ENCODE measurements at places on chromosomes 11 and 22. TPM values are rescaled to one million over a fixed set of nuclear protein-coding genes. Genes with fewer than 3 reads are reported as not detected.

DNA sequence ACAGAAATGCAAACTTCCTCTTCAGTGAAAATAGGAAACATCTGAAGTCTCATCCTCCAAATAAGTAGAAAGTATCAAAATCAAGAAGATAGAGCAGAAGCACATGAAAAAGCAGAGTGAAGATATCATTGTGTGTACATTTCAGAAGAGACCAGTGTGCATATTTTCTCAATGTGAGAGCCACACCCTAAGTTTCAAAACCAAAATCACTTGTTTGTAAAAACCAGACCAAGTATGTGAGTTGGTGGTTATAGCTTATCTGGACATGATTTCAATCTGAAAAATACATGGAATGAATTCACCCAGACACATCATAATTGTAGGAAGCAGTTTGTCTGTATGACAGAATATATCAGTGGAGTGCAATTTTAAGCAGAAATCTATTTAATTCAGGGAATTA lies 536.0 kb downstream of the JRKL start:
- no peak for DNase-seq

Gene OR6A2
- total RNA-seq, result not detected

- DNase-seq, result no peak
Observed at GRCh38 chr11:78869293-78869692, 294.6 kb upstream of the NARS2 start.

Gene FAM180B
- not detected for total RNA-seq

GRCh38 chr11:73399159-73399590 lies 23.0 kb downstream of the RELT start:
- DNase-seq, result no peak

GRCh38 chr11:87284306-87284705 lies 246.6 kb downstream of the TMEM135 start:
- no peak for DNase-seq

Gene CRYBB2
- total RNA-seq, result not detected

GRCh38 chr11:9853929-9854552 lies 190.2 kb downstream of the SWAP70 start:
- no peak for DNase-seq

- peak; percentile 38 for DNase-seq
Observed at GRCh38 chr11:86230179-86230804, 14.3 kb upstream of the EED start.

- peak; percentile 49 for DNase-seq
Observed at GRCh38 chr11:3037040-3037944, 19.9 kb downstream of the CARS1 start.

DNA sequence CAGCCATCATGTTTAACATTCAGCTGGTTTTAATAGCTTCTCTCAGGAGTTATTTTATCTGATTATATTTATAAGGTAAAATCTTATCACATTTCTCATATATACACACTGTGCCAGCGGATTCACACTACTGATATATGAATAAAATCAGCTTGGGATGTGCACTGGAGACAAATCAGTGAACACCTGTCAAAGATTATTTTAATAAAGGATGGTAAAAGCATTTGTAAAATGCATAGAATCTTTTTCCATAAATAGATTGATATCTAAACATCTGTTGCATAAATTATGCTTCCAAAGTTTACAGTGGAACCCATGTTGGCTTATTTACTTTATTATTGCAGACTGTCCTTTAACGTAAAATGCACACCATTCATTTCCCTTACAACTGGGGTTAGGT lies 1125.8 kb upstream of the CNTN5 start:
- DNase-seq, result no peak

GRCh38 chr11:62242021-62242420 lies at the start of gene SCGB1D2:
SCGB1D2 (plus strand) TSS chr11:62242239; CDS start chr11:62242308, 69 bp downstream.
- DNase-seq, result peak; percentile 62

GRCh38 chr11:93653080-93653479 lies 8.4 kb upstream of the CEP295 start:
- DNase-seq, result no peak

DNA sequence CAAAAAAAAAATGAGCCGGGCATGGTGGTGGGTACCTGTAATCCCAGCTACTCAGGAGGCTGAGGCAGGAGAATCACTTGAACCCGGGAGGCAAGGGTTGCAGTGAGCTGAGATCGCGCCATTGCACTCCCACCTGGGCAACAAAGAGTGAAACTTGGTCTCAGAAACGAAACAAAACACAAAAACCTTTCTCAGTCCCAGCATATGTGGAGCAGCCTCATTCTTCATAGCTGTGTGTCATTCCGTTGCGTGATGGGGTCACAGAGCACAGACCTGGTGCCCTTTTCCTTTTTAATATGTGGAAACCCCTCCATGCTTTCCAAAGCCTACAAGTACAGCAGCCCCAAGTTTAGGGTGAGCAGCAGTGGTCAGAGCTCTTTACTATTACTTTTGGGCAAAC lies 13.7 kb downstream of the PEX26 start:
- no peak for DNase-seq

Measured in MG63 (cell line).